ENCODE measurements at places on chromosomes 6 and 20.

- DNase-seq: no peak
Measured at GRCh38 chr6:34098045-34098936, 47.6 kb downstream of the GRM4 start.

DNA sequence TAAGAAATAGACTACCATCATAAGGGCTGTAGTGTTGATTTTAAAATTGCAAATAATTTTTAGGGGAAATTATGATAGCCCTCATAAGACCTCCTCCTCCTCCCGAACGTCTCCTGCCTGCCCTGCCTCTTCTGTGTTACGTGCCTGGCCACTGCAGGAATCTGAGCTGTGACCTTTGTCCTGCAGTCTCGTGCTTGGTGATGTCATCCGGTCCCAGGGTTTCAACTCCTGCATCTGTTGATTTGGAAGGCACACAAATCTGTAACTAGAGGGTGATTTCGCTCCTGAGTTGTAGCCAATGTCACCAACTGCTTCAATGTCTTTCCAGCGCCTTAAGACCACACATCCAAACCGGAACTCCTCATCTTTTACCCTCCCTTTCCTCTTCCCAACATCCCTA, 163.2 kb downstream of the AIG1 start:
- DNase-seq: no peak

- no peak for DNase-seq
Measured at GRCh38 chr6:64213697-64214096, 578.1 kb downstream of the PHF3 start.

DNA sequence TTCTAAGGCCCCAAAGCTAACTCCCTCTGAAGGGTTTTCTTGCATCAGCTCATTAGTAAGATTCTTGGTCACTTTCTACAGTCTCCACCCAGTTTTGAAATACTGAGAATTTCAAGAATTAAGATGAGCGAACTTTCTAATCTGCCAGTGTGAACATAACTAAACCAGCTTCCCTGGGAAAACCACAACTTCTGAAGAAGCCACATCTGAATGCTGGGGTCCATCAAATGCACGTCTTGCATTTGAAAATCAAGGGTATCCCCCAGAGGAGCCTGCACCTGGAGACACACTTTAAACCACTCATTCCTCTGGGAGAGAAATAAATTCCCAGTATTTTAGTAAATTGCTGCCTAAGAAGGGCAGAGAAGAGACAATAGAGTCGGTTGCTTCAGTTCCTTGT, 292.1 kb upstream of the CDH4 start:
- no peak for DNase-seq

DNA sequence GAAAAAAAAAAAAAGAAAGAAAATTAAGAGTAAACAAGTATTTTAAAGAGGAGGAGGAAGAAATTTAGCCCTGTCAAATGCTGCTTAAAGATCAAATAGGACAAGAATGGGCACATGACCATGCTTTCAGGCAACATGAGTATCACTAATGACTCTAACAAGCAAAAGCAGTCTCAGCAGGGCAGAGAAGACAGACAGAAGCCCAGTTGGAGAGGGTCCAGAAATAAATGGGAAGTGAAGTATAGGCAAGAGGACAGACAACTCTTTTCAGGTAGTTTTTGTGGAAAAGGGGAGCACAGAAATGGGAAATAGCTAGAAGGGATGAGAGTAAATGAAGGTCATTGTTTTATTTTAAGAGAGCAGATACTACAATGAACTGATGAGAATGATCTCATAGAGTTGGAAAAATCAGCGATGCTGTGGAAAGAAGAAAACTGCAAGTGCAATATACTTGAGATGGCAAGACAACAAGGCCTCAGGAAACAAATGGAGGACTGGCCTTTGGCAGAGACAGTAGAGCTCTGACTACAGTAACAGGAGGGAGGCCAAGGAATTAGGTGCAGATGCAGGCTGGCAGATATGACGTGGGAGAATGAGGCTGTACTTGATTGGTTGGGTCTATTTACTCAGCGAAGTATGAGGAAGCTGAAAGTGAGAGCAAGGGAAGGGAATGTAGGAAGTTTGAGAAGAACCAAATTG, 40.3 kb downstream of the KIF6 start:
- no peak for DNase-seq

- DNase-seq: no peak
Measured at GRCh38 chr6:115817161-115817560, 243.5 kb downstream of the FRK start.

GRCh38 chr6:84197708-84198107, 29.7 kb downstream of the CEP162 start:
- no peak for DNase-seq

- DNase-seq: no peak
Measured at GRCh38 chr6:167668019-167668753, 158.5 kb upstream of the AFDN start.

- DNase-seq: no peak
Measured at GRCh38 chr6:35363293-35363750, 21.0 kb downstream of the PPARD start.

DNA sequence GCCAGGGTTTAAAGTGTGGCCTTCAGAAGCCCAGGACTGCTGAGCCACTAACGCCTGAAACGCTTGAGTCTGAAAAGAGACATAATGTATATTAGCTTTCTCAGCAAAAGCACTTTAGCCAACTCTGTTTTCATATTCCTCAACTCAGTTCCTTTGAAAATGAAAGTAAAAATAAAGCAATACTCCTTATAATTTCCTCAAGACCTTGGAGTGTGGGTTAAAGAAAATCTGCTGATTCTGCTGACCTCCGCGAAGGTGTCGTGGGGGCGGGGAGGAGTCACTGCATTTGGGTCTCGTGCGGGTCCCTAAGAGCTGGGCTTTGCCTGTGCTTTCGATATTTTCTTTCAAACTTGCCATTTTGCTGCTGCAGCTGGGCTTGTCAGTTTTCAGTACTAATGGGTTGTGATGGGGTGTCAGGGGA, 142.2 kb upstream of the ARID1B start:
- no peak for DNase-seq

- no peak for DNase-seq
Measured at GRCh38 chr6:5190507-5190906, 70.2 kb downstream of the LYRM4 start.

DNA sequence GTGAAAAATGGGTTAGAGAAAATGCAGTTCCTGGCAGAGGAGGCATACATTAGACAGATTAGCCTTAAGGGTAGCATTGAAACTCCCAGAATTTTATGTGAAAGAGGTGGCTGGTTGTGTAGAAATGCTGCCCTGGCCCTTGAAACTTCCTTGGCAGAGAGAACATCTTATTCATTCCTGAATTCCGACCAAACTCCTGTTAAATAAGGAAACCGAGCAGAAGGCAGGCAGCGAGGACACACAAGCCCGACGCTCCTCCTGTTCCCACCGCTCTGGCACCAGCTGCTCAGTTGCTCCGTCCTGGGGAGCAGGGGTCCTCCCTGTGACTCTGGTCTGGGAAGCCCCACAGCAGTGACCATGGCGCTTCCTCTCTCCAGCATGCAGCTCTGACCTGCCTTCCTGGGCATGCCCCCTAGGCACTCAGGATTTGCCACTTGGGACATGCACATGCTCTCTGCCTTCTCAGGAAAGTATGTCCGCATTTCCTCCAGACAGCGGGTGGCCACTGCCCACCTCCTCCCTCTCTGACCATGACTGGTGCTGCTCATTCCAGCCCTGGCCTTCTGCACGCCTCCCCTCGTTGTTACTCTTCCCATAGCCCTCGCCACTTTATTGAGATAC, 35.2 kb upstream of the CLDN20 start:
- no peak for DNase-seq

DNA sequence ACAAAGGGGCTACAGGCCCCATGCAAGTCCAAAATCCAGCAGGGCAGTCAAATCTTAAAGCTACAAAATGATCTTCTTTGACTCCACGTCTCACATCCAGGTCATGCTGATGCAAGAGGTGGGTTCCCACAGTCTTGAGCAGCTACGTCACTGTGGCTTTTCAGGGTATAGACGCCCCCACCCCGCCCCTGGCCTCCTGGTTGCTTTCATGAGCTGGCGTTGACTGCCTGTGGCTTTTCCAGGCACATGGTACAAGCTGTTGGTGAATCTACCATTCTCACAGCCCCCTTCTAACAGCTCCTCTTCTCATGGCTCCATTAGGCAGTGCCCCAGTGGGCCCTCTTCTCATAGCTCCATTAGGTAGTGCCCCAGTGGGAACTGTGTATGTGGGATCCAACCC, 47.0 kb downstream of the NT5E start:
- DNase-seq: no peak

- no peak for DNase-seq
Measured at GRCh38 chr6:136077834-136078576, 172.1 kb downstream of the MTFR2 start.

DNA sequence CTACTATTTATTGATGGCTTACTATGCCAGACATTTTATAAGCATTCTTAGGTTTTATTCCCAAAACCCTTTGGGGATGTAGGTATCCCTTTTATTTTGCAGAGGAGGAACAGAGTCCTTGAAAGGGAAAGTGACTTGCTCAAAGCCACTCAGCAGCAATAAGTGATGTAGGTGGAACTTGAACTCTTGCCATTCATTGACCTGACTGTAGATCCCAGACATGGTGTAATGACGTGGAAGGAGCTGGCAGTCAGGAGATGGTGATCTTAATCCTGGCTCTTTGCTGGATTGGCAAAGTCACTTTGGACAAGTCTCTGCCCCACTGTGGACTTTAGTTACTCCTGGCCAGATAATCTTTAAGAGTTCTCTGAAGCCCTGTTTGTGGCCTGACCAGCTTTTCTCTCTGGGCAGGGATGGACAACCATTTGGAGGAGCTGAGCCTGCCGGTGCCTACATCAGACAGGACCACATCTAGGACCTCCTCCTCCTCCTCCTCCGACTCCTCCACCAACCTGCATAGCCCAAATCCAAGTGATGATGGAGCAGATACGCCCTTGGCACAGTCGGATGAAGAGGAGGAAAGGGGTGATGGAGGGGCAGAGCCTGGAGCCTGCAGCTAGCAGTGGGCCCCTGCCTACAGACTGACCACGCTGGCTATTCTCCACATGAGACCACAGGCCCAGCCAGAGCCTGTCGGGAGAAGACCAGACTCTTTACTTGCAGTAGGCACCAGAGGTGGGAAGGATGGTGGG, 1.6 kb downstream of the DBNDD2 start:
- no peak for DNase-seq

- DNase-seq: no peak
Measured at GRCh38 chr20:43919686-43920403, 5.2 kb downstream of the TOX2 start.

- no peak for DNase-seq
Measured at GRCh38 chr6:36655085-36655724, 23.3 kb upstream of the CDKN1A start.

DNA sequence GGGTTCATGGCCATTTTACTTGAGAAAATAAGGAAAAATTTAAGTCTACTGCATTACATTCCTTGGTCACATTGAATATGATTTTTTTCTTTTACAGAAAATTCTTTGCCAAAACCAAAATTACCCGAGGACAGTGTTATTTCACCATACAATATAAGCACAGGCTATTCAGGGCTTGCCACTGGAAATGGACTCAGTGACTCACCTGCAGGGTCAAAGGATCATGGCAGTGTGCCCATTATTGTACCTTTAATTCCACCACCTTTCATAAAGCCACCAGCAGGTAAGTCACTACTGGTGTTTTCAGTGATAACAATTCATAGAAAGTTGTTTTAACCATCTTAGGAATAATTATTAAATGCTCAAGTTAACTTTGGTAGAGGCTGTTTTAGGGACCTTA, 16.2 kb downstream of the SOBP start:
- DNase-seq: no peak

DNA sequence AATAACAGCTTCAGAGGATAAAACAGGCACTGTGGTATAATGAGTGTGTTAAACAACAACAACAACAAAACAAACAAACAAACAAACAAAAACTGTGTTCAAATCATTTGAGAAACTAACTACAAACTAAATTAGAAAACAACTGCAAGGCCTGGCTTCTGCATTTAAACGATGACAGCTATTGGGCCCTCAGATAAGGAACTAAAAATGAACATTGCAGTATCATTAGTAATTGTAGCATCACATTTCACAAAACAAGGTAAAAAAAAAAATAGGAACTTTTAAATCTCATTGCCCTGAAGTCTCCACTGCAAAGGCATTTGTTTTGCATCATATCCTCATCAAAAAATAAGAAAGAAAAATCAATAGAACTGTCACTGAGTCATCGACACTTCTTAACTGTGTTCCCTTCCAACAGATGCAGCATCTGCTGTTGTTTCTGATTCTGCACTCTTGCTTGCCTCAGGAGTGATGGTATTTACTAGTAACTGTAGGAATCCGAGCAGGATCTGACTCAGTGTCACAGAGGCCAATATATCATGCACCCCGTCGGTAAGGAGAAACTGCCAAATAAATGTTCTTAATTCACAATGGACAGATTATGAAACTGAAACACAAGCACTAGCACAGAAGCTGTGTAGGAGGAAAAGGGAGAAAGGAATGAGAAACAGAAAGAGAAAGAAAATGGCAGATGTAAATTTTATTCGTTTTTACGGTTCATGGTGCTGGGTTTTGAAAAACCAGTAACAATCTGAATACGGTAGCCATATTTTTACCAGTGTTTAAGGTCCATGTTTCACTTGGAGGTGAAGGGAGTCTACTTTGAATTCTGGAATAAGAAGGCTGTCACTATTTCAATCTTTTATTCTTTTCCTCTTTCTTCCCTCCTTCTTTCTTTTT, 365.7 kb upstream of the EPHA7 start:
- DNase-seq: no peak

- peak; percentile 64 for DNase-seq
Measured at GRCh38 chr20:46349035-46349741, 40.9 kb upstream of the CDH22 start.

DNA sequence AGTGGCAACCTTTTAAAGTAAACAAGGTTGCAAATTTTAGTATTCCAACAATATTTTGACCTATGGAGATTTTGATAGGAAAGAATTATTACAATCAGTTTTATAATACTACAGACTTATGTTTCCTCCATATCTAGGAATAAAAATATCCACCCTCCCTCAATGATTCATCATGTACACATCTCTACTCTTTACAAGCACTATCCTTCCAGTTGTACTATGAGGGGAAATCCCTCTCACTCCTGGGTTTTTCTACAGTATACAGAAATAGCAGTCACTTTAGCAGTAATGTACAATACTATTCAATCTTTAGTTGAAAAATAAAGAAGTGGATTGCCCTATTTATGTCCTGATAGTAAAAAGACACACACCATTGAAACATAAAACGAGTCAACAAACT, 46.3 kb upstream of the SCML4 start:
- no peak for DNase-seq

DNA sequence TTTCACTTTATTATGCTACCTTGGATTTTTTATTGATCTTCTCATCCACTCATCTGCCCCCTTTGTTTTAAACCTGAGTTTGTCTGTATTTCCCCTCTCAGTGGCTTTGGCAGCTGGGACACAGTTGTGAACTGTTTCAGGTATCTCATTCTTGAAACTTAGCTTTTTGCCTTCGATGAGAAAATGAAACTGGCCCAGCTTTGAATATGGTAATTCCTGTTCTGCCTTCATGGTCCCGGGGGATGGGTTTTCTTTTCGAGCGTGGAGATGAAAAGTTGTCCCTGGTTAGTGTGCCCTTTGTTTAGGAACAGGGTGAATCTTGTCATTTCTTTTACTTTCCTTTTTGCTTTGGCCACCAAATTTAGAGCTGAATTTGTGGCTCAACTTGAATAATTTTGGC, 25.6 kb downstream of the DHX35 start:
- DNase-seq: no peak

Data from NCI-H1930 (cell line).